ENCODE measurements at places on chromosomes 2 and 18.

DNA sequence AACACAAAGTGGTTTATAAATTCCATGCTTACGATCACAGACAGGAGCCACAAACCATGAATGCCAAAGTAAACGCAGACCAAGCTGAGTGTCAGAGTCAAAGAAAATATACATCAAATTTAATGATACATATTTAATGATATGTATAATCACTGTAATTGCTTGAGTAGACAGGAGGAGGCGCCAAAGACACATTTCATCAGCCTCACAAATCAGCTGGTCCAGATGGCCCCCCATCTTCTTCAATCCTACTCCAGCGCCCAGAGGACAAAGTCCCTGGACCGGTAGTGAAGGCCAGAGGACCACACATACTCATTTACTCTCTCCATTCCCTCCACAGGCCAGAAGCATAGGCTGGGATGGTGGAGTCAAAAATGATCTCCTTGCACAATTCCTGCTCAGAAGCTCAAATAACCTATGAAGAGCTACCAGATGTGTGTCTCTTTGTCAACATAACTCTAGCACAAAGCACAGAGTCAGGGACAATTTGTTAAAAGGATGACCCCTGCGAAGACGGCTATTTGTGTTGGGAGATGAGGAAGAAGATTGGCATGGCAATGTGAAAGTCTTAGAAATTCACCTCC is 149.3 kb upstream of the PGAP1 start:
- H3K4me3 ChIP-seq = no peak overlapping the region

DNA sequence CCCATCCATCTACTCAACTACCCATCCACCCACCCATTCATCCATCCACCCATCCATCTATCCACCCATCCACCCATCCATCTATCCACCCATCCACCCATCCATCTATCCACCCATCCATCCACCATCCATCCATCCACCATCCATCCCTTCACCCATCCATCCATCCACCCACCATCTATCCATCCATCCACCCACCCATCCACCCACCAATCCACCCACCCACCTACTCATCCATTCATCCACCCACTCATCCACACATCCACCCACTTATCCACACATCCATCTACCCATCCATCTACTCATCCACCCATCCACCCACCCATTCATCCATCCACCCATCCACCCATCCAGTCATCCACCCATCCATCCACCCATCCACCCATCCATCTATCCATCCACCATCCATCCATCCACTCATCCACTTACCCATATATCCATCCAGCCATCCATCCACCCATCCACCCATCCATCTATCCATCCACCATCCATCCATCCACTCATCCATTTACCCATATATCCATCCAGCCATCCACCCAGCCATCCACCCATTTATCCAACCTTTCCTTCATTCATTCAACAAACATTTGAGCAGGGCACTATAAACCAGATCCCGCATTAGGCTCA is 2.1 kb upstream of the NGEF start:
- peaks cover 5% of the 10 kb centered on the region for H3K4me1 ChIP-seq
- no peak overlapping the region for H3K27ac ChIP-seq
- no peak overlapping the region for H3K4me3 ChIP-seq
- no peaks in the 10 kb centered on the region for H3K36me3 ChIP-seq
- no peak for DNase-seq
- no peaks in the 10 kb centered on the region for H3K27me3 ChIP-seq

DNA sequence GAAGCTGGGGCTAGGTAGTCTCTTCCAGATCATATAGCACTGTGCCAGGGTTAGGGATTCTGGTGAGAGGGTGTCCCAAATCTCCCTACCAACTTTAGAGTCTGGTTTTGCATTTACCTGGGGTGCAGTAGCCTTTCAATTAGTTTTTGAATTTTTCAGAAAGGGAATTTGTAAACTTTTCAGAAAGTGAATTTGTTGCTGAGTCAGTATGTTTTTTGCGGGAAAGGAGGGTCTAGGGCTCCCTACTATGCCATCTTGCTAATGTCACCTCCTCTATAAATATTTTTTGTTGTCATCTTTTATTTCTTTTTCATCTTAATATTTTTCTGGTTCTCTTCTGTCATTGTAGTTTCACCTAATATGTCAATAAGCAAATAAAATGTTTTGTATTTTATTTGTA is 95.8 kb upstream of the FAM98A start:
- no peaks in the 10 kb centered on the region for H3K36me3 ChIP-seq
- no peak for DNase-seq
- no peak overlapping the region for H3K4me3 ChIP-seq
- H3K27me3 ChIP-seq = no peaks in the 10 kb centered on the region
- H3K27ac ChIP-seq = no peak overlapping the region

- H3K27ac ChIP-seq = no peak overlapping the region
- H3K4me3 ChIP-seq = no peak overlapping the region
- H3K36me3 ChIP-seq = no peaks in the 10 kb centered on the region
- no peaks in the 10 kb centered on the region for H3K27me3 ChIP-seq
Measured at GRCh38 chr2:84838434-84839145, 42.3 kb downstream of the TRABD2A start.

DNA sequence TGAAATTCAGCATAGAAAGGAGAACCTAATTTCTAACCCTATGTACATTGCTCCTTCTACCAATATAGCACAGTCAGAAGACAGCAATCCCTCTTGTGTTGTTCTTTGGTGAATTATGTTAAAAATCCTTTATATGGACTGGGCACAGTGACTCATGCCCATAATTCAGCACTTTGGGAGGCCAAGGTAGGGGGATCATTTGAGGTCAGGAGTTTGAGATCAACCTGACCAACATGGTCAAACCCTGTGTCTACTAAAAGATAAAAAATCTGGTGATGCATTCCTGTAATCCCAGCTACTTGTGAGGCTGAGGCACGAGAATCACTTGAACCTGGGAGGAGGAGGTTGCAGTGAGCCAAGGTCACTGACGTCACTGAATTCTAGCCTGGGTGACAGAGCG is 195.6 kb downstream of the TMX3 start:
- DNase-seq = no peak
- no peaks in the 10 kb centered on the region for H3K4me1 ChIP-seq
- no peak overlapping the region for H3K4me3 ChIP-seq
- H3K27me3 ChIP-seq = no peaks in the 10 kb centered on the region
- H3K36me3 ChIP-seq = no peaks in the 10 kb centered on the region
- no peak overlapping the region for H3K27ac ChIP-seq

DNA sequence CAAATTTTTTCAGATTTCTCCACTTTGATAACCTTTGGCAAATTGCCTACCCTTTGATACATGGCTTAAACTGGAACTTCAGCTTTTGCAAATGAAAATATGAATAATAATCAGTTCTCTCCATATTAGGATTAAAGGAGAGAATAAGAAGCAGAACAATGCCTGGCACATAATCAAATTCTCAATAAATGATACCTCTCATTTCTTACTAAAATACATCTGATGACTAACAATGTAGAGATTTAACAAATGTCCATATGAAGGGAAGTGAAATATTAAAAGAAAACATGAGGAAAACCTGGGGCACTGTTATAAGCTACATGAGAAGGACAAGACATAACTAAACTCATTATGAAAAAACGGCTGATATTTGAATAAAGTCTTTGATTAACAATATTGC is 1103.6 kb downstream of the LRP1B start:
- no peaks in the 10 kb centered on the region for H3K4me1 ChIP-seq
- H3K4me3 ChIP-seq = no peak overlapping the region
- H3K27me3 ChIP-seq = no peaks in the 10 kb centered on the region
- no peaks in the 10 kb centered on the region for H3K36me3 ChIP-seq
- H3K27ac ChIP-seq = no peak overlapping the region
- no peak for DNase-seq

DNA sequence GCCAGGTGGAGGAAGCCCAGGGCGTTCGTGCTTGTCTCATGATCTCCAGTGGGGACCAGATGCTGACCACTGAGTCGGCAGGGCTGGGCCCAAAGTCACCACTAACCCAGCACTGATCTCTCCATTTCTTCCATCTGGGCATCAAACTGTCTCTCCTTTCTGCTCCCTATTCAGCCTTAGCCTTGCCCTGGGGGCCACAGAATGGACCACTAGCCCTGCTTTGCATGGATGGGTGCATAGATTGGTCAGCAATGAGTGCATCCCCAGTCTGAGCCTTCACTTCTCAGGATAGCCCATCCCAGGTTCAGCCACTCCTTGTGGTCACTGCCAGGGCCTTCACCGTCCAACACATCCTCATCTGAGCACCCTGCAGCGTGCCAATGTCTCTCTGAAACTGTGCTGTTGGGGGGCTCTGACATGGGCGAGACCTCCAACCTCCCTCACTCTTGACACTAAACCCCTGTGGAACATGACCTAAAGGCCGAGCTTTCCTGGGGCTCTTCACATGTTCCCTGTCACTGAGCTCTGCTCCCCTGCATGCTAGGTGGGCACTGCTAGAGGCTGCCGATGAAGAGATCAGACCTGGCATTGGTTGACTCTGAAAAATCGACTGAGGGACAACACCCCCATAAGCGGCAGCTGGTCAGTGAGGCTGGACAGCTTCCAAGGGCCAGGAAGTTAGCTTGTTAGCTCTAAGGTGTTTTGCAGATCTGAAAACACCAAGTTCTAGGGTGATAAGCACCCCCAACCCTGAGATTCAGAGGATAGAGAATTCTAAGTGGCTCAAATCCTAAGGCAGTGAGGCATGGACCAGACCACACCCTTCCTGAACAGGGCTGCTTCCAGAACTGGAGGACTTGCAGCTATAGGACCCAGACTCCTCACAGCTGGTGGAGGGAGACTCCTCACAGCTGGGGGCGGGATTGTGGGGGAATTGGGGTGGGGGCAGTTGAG is 61.7 kb downstream of the HS1BP3 start:
- H3K27me3 ChIP-seq = no peaks in the 10 kb centered on the region
- no peaks in the 10 kb centered on the region for H3K36me3 ChIP-seq
- no peak overlapping the region for H3K27ac ChIP-seq
- H3K4me1 ChIP-seq = peaks cover 29% of the 10 kb centered on the region
- H3K4me3 ChIP-seq = no peak overlapping the region
- DNase-seq = no peak

GRCh38 chr2:238912228-238912915 is 64.5 kb downstream of the TWIST2 start:
- peaks cover 37% of the 10 kb centered on the region for H3K4me1 ChIP-seq
- no peak for DNase-seq
- no peak overlapping the region for H3K27ac ChIP-seq
- no peaks in the 10 kb centered on the region for H3K27me3 ChIP-seq
- no peaks in the 10 kb centered on the region for H3K36me3 ChIP-seq

GRCh38 chr18:32267463-32267862 is 77.6 kb downstream of the MEP1B start:
- no peaks in the 10 kb centered on the region for H3K36me3 ChIP-seq
- no peak for DNase-seq
- no peaks in the 10 kb centered on the region for H3K4me1 ChIP-seq
- no peak overlapping the region for H3K4me3 ChIP-seq
- no peaks in the 10 kb centered on the region for H3K27me3 ChIP-seq
- no peak overlapping the region for H3K27ac ChIP-seq

DNA sequence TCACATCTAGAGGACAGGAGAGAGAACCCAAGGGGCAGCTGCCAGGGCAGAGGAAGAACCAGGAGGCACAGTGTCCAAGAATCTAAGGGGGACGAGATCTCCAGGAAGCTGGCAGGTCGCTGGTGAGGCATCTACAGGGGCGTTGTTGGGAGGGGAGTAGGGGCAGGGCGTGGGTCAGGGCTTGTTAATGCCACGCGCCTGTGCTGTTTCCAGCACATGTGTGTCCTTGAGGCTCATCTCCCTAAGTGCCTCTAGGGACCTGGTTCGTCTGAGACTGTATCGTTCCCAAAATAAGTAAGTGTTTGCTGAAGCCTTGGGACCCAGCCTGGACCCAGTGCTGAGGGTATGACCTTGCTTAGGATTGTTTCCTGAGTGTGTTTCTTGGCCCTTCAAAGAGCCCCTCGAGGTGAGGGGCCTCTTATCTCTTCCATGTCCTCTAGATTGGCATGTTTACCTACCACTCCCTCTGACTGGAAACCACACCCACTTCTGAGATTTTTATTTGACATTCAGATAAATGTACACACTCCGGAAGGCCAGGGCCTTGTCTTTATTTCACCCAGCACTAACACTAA is 22.2 kb downstream of the HK2 start:
- H3K27ac ChIP-seq = no peak overlapping the region
- H3K27me3 ChIP-seq = no peaks in the 10 kb centered on the region
- no peak overlapping the region for H3K4me3 ChIP-seq
- peaks cover 3% of the 10 kb centered on the region for H3K4me1 ChIP-seq
- peaks cover 12% of the 10 kb centered on the region for H3K36me3 ChIP-seq

Measured in HCT116 (cell line).